ENCODE measurements at places on chromosomes 7 and 10. TPM values are rescaled to one million over a fixed set of nuclear protein-coding genes. Genes with fewer than 3 reads are reported as not detected.

Gene WDR86
- not detected for total RNA-seq

Gene ANKRD30A
- total RNA-seq, result not detected

Gene EN2
- total RNA-seq, result not detected

Gene MRC1
- 0.04 TPM for total RNA-seq

- DNase-seq, result no peak
These were observed 55.9 kb downstream of the SVOPL start for GRCh38 chr7:138645284-138645683.
